ENCODE measurements at places on chromosomes 6 and 20. TPM values are rescaled to one million over a fixed set of nuclear protein-coding genes. Genes with fewer than 3 reads are reported as not detected.

Gene HLA-DRA
- 53.0 TPM for total RNA-seq

- no peak for DNase-seq
- H3K36me3 ChIP-seq, result no peaks in the 10 kb centered on the region
- H3K27ac ChIP-seq, result no peak overlapping the region
- no peak overlapping the region for H3K4me3 ChIP-seq
- no peaks in the 10 kb centered on the region for H3K4me1 ChIP-seq
These were observed 74.5 kb downstream of the HUS1B start for GRCh38 chr6:582370-582769.

GRCh38 chr6:51778666-51779065, 308.7 kb downstream of the PKHD1 start:
- H3K27ac ChIP-seq, result no peak overlapping the region
- H3K4me1 ChIP-seq, result no peaks in the 10 kb centered on the region
- no peaks in the 10 kb centered on the region for H3K27me3 ChIP-seq

Gene LY86
- total RNA-seq, result not detected

DNA sequence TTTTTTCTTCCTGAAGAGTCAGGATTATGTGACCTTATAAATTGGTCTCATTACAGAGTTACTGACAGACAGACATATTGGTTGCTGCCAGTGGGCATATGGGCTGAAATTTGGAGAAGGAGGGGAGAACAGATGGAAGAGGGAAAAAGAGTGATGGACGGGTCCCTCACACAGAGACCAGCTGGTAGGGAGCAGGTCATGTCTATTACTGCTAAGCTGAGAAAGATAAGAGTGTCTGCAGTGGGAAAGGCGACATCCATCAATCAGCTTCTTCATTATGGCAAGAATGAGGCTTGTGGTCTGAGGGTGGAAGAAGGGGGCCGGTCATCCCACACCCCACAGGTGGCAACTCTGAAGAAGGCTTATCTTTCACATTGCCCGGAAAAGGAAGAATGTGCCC, 353.8 kb upstream of the RSPO3 start:
- DNase-seq, result no peak
- H3K4me3 ChIP-seq, result no peak overlapping the region
- H3K27me3 ChIP-seq, result no peaks in the 10 kb centered on the region
- no peaks in the 10 kb centered on the region for H3K36me3 ChIP-seq

Gene LST1
- 23.4 TPM for total RNA-seq

Gene DEFB124
- total RNA-seq, result not detected

Gene ZBTB46
- total RNA-seq, result 15.9 TPM

- H3K36me3 ChIP-seq, result no peaks in the 10 kb centered on the region
- no peak for DNase-seq
- H3K27me3 ChIP-seq, result no peaks in the 10 kb centered on the region
- no peak overlapping the region for H3K4me3 ChIP-seq
- no peak overlapping the region for H3K27ac ChIP-seq
These were observed 10.3 kb upstream of the PDYN start for GRCh38 chr20:2004171-2004570.

Gene MYL9
- total RNA-seq, result 161 TPM

GRCh38 chr6:70575899-70576495, 9.3 kb downstream of the SDHAF4 start:
- H3K27me3 ChIP-seq, result no peaks in the 10 kb centered on the region
- no peak overlapping the region for H3K4me3 ChIP-seq
- H3K27ac ChIP-seq, result no peak overlapping the region
- H3K36me3 ChIP-seq, result no peaks in the 10 kb centered on the region
- DNase-seq, result peak; percentile 59

- H3K36me3 ChIP-seq, result peaks cover 22% of the 10 kb centered on the region
- H3K4me1 ChIP-seq, result no peaks in the 10 kb centered on the region
- H3K4me3 ChIP-seq, result no peak overlapping the region
- no peaks in the 10 kb centered on the region for H3K27me3 ChIP-seq
These were observed 11.2 kb downstream of the NKX2-4 start for GRCh38 chr20:21386111-21386510.

DNA sequence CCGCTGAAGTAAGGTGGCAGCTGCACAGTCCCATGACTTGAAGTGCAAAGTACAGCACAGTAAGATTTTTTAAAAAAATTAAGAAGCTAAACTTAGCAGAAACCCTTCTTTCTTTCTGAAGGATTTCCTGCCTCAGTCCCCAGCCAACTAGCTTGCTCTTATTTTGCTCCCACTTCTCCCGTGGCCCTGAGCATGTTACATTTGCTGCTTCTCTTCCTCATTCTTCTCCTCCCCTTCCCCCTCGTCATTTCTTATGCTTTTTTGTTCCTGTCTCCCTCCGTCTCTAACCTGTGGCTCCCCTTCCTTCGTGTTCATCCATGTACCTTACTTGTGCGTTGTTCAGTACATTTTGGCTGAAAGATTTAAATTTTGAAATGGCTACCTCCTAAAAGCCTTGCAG, 123.0 kb downstream of the SASH1 start:
- H3K36me3 ChIP-seq, result no peaks in the 10 kb centered on the region
- H3K4me3 ChIP-seq, result no peak overlapping the region
- H3K27me3 ChIP-seq, result no peaks in the 10 kb centered on the region
- peak; percentile 45 for DNase-seq

DNA sequence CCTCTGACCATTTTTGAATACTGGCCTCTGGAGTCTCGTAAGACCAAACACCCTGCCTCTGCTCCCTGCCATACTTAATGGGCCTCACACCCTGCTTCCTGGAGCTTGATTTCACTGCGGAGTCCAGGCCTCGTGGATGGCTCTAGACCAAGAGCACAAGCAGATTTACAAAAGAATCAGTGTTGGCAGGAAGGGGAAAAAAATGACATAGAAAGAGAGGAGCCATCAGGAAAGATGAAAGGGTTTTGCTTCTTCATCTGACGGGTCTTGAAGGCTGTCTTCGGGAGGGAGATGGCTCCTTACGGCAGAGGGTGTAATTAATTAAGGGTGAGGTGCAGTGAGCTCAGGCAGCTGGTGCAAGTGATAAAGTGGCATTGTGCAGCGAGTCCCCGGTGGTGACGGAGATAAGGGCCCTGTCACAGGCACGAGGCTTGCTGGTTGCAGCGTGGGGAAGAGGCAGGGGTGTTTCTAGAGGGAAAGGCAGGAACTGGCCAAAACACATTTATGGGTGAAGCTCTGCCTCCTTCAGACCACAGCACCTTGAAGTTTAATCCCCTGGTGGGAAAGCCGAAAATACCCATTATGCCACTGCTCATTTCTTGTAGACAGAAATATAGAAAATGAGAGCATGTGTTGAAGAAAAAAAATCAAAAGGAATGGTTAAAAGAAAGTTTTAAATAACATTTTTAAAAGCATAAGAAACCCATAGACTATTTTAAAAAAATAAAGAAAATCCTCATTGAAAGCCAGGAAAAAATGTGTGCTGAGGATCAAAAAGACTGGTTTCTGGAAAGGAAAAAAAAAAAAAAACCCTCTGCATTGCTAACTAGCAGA, 128.6 kb upstream of the LRFN2 start:
- no peak for DNase-seq
- H3K4me1 ChIP-seq, result peaks cover 5% of the 10 kb centered on the region
- no peaks in the 10 kb centered on the region for H3K27me3 ChIP-seq
- no peak overlapping the region for H3K27ac ChIP-seq
- no peaks in the 10 kb centered on the region for H3K36me3 ChIP-seq

Gene PDE10A
- 20.9 TPM for total RNA-seq

DNA sequence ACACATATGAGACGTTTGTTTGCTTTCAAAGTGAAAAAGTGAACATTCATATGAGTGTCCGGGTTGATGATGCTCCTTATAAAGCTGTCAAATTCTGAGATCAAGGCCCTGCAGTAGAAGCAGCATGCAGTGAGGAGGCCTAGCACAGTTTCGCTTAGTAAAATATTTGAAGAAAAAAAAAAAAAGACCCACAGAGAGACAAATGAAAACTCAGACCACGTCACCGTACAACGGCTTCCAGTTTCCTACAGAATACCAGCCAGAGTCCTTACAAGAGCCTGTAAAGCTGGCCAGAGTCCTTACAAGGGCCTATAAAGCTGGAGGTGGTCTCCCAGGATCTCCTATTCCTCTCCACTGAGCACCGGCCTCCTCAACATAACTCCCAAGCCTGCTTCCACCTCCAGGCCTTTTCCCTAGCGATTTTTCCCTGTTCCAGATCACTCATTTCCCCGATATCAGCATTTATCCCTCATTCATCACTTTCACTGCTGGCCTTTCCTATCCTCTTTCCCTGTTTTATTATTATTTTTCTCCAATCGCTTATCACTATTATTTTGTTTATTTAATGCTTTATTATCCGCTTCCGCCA, 1.5 kb upstream of the HMGN4 start:
- peaks cover 17% of the 10 kb centered on the region for H3K4me1 ChIP-seq
- peak overlapping the region; percentile 92 for H3K4me3 ChIP-seq
- H3K27me3 ChIP-seq, result no peaks in the 10 kb centered on the region

DNA sequence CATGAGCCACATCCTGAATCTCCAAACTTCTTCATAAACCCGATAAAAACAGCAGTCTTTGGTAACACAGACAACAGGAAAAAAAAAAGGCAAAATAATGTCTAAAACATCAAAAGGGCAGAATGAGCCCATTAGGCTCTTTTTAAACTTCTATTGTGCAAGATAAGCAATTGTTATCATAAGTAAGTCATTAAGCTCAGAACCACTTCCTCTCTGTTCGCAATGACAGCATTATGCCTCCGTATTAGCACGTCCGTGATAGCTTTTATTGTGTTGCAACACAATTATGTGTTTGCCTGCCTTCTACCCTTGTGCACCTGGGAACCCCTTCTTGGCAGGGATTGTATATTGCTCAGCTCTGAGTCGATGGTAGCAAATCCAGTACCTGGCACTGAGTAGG, 147.1 kb downstream of the LRFN2 start:
- H3K27me3 ChIP-seq, result no peaks in the 10 kb centered on the region
- H3K27ac ChIP-seq, result no peak overlapping the region
- no peak overlapping the region for H3K4me3 ChIP-seq
- DNase-seq, result no peak
- no peaks in the 10 kb centered on the region for H3K36me3 ChIP-seq
- no peaks in the 10 kb centered on the region for H3K4me1 ChIP-seq

Gene RARS2
- 31.5 TPM for total RNA-seq

GRCh38 chr20:17457588-17458190, 73.5 kb downstream of the BFSP1 start:
- H3K4me1 ChIP-seq, result no peaks in the 10 kb centered on the region
- DNase-seq, result no peak
- no peaks in the 10 kb centered on the region for H3K27me3 ChIP-seq
- H3K4me3 ChIP-seq, result no peak overlapping the region
- no peaks in the 10 kb centered on the region for H3K36me3 ChIP-seq

DNA sequence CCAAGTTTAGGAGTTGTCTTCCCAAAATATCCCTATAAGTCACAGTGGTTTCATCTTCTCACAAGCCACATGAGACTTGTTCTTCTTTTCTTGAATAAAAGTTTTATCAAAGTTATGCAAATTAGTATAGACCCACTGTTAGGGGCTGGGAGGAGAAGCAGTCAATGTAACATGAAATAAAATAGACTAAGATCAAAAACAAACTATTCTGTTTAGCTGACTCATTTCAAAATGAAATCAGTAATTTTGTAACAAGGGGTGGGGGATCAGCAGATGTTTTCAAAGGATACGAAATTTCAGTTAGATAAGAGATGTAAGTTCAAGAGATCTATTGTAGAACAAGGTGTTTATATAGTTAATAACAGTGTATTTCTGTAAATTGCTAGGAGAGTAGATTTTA, 339.6 kb upstream of the PRDM1 start:
- H3K27ac ChIP-seq, result no peak overlapping the region
- H3K4me1 ChIP-seq, result peaks cover 14% of the 10 kb centered on the region
- DNase-seq, result no peak
- H3K27me3 ChIP-seq, result no peaks in the 10 kb centered on the region

Gene COL12A1
- 23.7 TPM for total RNA-seq

DNA sequence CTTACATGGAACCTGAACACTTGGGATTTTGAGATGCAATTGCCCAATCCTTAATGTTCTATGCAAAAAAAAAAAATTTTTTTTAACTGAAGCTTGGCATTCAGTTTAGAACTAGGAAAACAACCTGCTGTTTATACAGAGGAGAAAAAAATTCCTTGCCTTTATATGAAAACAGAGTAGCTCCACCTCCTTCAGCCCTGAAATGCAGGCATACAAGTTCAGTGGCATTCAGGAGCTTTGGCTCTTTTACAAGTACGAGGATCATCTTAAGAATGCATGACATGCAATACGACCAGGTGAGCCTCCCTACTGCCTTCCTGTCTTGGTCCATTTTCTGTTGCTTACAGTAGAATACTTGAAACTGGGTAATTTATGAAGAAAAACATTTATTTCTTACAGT, 20.4 kb downstream of the PAX1 start:
- peak overlapping the region; percentile 74 for H3K27ac ChIP-seq
- no peak overlapping the region for H3K4me3 ChIP-seq
- no peaks in the 10 kb centered on the region for H3K36me3 ChIP-seq
- H3K27me3 ChIP-seq, result no peaks in the 10 kb centered on the region

DNA sequence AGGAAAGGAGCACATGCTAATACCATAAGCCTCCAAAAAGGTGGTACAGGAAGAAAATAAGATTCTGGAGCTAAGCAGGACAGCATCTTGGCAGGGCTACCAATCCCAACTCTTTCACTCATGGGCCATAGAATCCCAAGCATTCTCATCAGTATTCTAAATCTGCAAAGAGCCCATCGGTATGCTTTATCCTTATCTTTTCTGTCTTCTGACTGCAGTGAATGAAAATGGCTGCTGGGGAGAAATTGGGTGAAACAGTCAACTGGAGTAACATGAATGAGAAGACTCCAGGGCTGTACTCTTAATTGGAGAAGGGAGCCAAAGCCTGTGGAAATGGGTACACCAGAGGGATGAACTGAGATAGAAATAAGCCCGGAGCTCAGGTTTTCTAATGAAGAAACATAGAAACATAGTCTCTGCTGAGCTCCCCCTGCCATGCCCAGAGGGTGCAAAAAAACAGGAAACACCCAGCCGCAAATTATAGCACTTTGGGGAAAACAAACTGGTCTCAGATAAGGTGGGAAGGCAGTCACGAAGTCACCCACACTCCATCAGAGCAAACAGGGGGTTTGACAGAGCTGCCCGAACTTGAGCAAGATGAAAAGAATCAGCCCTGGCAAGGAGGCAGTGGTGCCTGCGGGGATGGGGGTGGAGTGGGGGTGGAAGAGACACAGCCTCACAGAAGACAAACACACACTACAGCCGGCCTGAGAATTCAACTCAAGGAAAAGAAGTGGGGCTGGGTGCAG, 35.4 kb upstream of the E2F3 start:
- no peaks in the 10 kb centered on the region for H3K4me1 ChIP-seq
- no peak overlapping the region for H3K27ac ChIP-seq
- H3K4me3 ChIP-seq, result no peak overlapping the region
- no peak for DNase-seq
- no peaks in the 10 kb centered on the region for H3K27me3 ChIP-seq
- H3K36me3 ChIP-seq, result no peaks in the 10 kb centered on the region

Gene HCK
- 3.9 TPM for total RNA-seq

DNA sequence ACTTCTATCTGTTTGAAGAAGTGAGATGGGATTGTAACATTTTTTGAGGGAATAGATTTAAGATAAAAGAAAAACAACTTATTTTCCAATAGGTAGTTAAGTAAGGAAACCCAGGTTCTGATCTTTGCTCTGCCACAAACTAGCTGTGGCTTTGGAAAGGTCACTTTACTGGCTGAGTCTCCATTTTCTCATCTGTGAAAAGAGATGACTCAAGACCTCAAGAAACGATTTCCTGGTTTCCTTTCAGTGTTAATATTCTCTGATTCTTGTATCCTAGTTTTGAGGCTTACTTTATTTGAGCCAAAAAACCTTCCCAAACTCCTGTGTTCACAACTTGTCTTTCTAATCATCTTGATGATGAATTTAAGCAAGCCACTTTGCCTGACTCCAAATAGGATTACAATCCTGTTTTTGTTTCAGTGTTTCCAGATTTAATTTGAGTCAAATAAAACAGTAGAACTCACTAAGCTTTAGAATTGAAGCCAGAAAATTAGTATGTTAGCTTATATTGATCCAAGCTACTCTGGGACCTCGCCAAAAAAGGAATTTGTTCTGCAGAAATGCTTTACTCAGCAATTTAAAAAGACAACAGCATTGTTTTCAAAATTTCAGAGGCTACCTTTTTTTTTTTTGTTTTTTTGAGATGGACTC, 51.1 kb downstream of the ENPP1 start:
- H3K36me3 ChIP-seq, result no peaks in the 10 kb centered on the region
- no peaks in the 10 kb centered on the region for H3K27me3 ChIP-seq
- peaks cover 6% of the 10 kb centered on the region for H3K4me1 ChIP-seq
